ENCODE measurements at places on chromosomes 3 and 15.

DNA sequence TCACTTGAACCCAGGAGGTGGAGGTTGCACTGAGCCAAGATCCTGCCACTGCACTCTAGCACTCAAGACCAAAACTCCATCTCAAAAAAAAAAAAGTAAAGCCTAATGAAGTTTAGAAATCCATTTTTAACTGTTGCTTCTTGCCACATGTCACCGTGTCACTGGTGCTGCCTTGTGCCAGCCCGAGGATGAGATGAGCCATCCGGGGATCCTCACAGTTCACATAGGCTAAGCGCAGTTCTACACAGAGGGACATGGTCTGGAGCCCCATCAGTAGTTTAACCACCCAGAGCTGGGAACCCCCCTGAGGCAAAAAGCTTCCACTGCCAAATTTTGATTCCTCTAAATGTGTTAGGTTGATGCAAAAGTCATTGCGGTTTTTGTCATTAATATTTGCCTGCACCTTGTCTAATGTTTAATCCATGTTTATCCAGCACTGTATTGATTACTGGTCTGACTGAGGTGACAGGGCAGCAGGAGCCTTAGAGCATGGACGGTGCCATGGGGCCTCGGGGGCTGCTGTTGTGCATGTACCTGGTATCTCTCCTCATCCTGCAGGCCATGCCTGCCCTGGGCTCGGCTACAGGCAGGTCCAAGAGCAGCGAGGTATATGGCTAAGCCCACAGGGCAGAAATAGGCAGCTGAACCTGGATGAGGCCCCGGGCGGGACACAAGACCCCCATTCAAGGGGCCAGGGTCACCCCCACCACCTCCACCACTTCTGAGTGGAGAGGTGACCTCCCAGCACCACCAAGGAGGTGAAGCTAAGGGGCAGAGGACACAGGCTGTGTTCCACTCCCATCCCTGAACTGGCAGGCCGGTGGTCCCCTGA lies at the start of gene ITIH1:
TSS of gene ITIH1 (plus strand) at position 473 of the 832 bp plus-strand sequence. CDS start at position 490, 17 bp downstream.
- no peak for DNase-seq

GRCh38 chr3:106088304-106088703 lies 219.5 kb upstream of the CBLB start:
- DNase-seq: no peak

GRCh38 chr15:72180761-72181324 lies 16.7 kb downstream of the GRAMD2A start:
- DNase-seq: no peak

GRCh38 chr15:70704166-70704565 lies 59.2 kb downstream of the UACA start:
- no peak for DNase-seq

DNA sequence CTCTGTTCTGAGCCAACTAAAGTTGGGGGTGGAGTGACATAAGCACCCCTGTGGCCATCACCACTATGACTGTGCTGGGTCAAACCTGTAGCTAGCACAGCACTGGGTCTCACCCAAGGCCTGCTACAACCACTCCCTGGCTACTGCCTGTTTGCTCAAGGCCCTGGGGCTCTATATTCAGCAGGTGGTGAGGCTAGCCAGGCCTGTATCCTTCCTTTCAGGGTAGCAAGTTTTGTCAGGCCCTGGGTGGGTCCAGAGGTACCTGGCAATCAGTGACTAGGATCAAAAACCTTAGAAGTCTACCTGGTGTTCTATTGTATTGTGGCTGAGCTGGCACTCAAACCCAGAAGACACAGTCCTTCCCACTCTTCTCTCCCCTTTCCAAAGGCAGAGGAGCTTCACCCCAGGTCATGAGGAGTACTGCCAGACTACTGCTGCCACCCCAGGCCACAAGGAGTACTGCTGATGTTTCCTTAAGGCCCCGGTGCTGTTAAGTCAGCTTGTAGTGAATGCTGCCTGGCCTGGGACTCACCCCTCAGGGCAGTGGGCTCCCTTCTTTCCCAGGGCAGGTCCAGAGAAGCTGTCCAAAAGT lies 170.8 kb downstream of the IGSF11 start:
- no peak for DNase-seq

DNA sequence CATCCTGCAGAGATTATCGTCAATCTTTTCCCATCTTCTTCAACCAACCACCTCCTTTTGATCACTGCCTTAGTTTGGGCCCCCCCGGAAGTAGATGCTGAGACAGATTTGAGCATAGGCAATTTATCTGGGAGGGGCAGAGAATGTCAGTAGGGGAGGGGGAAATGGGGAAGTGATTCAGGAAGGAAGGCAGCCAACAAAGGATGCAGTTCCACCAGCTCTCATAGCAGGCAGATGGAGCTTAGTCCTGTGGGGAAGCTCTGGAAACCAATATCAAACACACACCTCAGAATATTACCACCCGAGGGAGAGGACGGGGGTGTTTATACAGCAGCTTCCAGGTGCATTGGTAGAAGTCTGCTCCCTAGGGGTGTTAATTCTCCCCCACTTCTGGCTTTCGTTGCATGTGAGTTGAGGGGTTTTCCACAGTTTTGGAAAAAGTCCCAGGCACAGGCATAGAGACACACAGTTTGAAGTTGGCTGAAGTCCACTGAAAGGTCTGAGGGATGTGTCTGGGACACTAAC lies 91.5 kb upstream of the TNFAIP8L3 start:
- DNase-seq: no peak

DNA sequence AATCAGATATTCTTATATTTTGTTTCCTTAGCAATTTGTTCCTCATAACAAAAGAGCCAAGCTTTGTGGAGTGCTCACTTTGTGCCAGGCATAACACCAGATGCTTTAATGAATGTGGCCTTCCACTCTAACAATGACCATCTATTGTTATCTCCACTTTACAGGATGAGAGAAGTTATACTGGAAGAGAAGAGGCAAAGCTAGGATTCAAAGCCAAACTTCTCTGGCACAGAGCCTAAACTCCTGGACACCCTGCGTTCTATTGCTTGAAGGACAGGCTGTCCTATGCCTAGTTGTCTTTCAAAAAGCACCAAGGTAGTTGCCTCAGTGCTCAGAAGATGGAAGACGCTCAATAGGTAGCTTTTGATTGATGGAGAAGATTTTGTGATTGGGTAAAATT lies 123.2 kb upstream of the FEZF2 start:
- no peak for DNase-seq

DNA sequence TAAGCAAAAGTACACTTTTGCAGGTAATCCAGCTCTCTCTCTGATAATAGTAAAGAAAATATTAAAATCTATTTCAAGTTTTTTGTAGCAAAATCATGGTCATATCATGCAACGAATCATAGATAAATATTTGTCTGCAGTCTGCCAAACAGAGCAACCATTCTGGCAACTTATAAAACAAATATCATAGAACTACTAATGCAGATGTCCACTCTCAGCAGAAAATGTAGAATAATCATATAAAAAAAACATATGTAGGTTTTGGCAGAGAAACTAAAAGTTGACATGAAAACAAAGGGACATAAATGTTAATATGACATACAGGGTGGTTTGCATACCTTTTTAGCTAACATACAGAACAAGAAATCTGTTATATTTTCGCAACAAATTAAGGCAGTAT lies 12.2 kb downstream of the TMCC1 start:
- no peak for DNase-seq

DNA sequence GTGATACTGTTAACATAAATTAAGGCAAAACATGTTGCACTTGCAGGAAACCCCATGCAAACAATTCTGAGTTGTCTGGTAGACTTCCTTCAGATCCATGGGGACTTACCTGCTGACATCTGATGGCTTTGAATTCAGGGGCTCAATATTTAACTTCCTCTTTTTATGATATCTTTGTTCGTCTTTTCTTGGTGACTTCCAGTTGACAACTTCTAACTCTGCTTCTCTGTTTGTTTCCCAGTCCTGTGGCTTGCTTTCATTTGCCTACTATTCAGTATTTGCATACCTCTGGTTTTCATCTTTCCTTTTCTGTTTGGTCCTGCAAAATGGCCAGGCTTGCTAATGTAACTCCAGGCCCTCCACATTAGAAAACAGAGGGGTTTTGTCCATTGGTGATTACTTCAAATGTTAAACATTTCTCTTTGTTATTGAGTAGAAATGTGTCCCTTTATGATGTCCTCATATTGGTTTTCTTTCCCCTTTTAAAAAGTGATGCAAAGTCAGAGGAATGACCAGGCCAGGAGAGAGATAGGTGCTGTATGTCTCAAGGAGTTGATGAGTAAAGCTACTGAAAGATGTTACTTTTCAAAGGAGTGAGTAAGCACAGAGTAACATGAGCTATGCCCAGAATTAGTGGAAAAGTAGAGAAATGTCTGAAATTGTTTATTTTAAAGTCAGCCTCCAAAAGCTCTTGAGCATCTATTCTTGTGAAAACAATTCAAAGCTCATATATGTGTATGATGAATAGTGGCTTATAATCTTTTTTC lies 335.9 kb downstream of the LPP start:
- no peak for DNase-seq

- DNase-seq: peak; percentile 13
Measured at GRCh38 chr15:51884517-51885236, 55.2 kb downstream of the TMOD3 start.

DNA sequence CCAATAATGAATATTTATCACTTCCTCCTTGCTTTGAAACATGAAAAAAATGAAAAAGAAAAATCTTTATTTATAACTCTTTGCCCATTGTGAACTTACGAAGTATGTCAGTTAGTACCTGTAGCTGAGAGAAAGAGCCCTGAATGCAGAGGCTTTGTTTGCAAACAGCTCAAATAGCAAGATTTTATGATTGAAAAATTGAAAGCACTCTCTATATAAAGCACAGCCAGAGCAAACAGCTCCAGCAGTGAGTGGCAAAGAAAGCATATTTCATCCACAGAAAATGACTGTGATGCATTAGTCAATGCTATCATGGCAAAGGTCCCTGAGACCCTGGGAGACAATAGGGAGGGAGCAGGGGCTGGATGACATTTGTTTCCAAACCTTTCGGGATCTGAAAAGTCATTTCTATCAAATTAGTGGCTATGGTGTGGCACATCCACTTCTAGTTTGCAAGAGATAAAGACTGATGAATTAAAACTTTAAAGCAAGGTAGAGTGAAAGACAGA lies 576.1 kb downstream of the OTOL1 start:
- no peak for DNase-seq

Measured in NCI-H524 treated with DMSO at 0.1 percent for 48 hours (cell line).